ENCODE measurements at places on chromosomes 6 and 20.

DNA sequence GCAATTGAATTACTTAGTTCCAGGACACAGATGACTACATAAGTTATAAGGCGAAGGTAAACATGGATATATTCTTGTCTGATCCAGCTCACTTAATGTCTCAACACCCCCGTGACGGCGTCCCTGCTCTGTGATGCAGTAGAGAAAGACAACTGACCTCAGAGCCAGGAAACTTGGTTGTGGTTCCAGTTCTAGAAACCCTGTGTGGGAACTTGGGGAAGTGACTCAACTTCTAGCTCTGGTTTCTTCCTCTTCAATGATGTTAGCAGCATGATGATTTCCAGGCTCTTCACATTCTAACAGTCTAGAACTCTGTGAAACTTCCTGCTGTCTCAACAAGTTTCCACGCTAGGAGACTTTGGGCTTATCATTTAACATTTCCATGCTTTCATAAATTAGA is 18.4 kb downstream of the LAMA4 start:
- no peak for DNase-seq

GRCh38 chr6:141729146-141729545 is 403.6 kb upstream of the GJE1 start:
- no peak for DNase-seq

GRCh38 chr20:36408219-36408618 is 102.1 kb downstream of the DLGAP4 start:
- DNase-seq = no peak

GRCh38 chr6:129774697-129775447 is 64.9 kb upstream of the ARHGAP18 start:
- DNase-seq = peak; percentile 75

- DNase-seq = no peak
Measured at GRCh38 chr20:49668181-49668877, 45.3 kb downstream of the B4GALT5 start.

DNA sequence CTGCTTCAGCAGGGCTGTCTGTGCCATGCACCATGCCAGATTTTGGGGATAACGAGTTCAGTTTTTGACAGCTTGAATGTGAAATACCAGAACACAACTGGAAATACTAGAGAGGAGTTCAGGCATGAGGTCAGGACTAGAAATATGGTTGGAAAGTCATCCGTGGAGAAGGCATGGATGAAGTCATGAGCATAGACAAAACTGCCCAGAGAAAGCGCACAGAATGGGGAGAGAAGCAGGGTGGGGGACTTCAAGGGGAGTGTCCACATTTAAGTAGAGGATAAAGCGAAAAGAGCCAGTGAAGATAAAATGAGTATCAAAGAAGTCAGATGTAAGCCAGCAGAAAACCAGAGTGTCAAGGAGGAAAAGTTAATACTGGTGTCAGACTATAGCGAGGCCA is 653.4 kb upstream of the ARID1B start:
- DNase-seq = no peak

DNA sequence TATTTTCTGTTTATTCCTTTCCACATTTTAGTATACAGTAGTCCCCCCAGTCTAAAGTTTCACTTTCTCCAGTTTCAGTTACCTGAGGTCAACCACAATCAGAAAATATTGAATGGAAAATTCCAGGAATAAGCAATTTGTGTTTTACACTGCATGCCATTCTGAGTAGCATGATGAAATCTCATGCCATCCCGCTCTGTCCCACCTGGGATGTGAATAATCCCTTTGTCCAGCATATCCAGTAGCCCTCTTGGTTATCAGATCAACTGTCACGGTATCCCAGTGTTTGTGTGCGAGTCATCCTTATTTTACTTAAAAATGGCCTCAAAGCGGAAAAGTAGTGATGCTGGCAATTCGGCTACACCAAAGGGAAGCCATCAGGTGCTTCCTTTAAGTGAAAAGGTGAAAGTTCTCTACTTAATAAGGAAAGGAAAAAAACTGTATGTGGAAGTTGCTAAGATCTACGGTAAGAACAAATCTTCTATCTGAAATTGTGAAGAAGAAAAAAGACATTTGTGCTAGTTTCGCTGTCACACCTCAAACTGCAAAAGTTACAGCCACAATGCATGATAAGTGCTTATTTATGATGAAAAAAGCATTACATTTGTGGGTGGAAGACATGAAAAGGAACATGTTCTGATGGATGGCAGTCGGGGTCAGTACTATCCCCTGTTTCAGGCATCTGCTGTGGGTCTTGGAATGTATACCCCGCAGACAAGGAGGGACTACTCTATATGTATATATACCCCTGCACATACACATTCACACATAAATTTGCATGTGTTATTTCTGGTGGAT is 11.3 kb downstream of the NOX3 start:
- no peak for DNase-seq

GRCh38 chr6:74100719-74101287 is 404.8 kb downstream of the CD109 start:
- no peak for DNase-seq

DNA sequence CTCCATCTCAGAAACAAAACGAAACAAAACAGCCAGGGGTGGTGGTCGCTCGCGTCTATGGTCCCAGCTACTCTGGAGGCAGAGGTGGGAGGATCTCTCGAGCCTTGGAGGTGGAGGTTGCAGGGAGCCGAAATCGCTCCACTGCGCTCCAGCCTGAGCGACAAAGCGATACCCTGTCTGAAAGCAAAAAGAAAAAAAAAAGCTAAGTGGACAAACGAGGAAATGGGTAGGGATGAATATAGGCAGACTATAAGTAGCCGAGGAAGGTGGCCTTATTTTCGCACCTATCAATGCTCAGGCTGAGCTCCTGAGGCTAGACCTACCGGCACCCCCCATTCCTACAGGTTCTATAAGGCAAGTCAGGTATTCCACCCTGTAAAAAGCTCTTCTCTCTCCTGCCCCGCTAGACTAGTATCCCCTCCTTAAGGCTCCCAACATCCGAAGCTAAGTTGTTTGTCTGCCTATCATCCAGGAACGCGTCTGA is 650 bp upstream of the CASP8AP2 start:
- no peak for DNase-seq

DNA sequence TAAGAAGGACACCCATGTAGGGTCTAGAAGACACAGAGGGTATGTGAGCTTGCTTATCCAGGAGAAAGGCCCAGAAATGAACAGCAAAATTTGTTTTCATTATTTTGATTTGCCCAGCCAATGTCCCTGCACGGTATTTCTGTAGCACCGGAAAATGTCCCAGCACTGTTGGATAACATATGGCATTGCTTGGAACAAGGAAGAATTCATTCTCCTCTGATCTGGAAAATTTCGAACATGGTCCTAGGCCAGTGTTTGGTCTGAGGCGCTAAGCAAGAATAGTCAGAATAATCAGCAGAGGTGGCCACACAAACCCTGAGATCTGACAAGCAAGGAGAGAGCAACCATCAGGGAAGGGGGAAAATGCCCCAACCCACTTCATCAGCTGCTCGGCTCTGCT is 26.6 kb downstream of the ROS1 start:
- DNase-seq = no peak

DNA sequence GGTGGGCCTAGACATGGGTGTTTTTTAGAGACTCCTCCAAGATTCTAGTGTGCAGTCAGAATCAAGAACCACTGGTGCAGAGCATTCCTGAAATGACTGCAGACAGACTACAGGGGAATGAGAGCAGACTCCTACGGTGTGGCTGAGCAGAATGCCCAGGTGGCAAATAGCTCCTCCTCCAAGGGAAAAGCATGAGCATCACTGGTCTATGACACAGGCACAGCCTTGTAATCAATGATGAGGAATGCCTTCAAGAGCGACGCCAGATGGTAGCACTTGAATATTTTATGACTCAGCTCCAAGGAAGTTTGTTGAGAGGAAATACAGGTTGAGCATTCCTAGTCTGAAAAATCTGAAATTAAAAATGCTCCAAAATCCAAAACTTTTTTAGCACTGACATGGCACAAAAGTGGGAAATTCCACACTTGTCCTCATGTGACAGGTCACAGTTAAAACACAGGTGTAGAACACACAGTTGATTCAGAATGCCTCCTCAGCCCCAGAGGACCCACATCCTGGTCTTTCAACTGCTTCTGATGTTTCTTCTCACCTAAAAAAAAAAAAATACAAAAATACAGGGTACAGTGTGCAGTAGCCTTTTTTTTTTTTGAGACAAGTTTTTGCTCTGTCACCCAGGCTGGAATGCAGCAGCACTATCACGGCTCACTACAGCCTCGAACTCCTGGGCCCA is 10.6 kb upstream of the FAM8A1 start:
- no peak for DNase-seq

DNA sequence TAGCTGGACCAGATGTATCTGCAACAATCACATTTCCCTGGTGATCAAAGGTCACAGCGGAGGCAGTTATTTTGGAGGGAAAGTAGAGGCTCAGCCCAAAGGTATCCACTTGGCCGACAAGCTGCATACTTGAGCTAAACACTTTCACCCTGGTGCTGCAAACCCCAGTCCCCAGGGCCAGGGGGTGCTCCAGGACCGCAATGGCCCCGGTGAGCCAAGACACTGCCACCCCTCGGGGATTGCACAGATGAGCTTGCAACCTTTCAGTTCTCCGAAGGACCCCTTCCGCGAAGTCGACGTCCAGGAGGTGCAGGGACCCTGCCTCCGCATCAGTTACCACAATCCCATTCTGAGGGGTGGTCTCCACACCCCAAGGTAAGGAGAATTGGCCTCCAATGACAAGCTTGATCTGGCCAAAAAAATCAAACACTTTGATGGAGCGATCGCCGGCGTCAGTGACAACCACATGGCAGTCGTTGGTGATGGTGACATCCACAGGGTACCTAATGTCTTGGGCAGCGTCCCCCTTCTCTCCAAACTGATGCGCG is 823 bp downstream of the NHLRC1 start:
- no peak for DNase-seq

GRCh38 chr6:1437553-1438406 is 48.4 kb downstream of the FOXF2 start:
- DNase-seq = no peak

GRCh38 chr6:33790379-33790778 is 1.4 kb upstream of the LEMD2 start:
- no peak for DNase-seq

- no peak for DNase-seq
Measured at GRCh38 chr20:18669241-18670019, 81.6 kb downstream of the DTD1 start.

GRCh38 chr20:19478320-19478895 is 266.0 kb downstream of the SLC24A3 start:
- no peak for DNase-seq

GRCh38 chr6:105793130-105793529 is 293.0 kb upstream of the PRDM1 start:
- DNase-seq = no peak

DNA sequence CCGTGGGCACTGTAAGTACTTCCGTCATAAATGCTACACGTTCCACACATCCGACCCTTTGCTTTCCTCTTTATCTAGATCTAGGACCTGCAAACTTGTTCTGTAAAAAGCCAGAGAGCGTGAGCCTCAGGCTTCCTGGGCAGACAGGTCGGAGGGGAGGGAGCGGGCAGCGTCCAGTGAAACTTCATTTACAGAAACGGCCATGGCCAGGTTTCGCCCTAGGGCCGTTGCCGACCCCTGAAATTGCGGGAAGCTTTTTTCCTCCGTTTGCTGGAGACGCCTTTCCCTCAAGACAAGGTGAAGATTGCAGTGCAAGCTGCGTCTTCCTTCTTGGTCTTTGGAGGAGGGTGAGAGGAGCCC is 155.4 kb downstream of the DLL1 start:
- DNase-seq = no peak

DNA sequence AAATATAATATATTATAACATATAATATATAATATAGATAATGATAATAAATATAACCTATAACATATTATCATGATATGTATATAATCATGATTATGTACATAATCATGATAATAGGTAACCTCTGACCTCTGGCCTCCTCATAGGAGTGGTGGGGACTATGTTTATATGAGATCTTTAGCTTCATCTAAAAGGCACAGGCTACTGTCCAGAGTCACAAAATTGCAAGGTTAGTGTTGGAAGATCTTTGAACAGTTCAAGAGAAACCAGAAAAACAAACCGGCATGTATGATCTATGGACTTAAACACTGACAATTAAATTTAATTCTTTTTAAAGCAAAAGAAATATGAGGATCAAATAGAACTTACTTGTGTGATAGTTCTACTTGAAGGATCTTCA is 55.7 kb upstream of the TINAG start:
- DNase-seq = no peak

DNA sequence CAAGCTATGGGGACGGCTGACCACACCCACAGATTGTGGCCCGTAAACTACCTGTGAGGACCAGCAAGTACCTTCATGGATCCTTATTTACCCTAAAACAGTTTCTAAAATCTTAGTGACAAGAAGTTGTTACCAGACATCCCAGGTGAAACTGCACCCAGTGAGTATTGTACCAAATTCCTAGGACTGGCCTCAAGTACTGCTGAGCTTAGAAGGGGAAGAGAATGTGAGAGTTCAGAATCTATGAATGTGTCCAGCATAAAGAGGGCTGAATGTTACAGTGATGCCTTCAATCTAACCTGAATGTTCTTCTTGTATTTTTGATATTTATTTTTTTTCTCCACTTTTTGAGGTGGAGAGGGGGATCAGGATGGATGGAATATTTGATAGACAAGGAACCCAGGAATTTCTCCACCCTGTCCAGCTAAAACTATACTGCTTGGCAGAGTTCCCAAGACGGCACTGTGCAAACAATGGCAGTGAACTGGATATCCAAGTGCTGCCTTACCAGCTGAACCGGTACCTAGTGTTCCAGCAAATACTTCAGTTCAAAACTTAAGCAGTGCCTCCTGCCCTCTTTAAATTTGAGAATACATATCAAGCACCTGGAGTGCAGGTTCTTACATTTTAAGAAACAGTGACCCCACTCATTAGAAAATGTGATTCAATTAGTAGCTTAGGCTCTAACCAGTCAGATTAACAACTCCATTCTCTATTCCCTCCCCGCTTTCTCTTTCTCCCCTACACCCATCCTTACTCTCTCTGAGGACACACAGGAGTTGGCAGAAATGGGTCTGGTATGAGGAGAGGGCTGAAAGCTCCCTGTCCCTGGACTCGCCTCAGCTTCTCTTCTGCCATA is 427.3 kb upstream of the FLRT3 start:
- DNase-seq = no peak

DNA sequence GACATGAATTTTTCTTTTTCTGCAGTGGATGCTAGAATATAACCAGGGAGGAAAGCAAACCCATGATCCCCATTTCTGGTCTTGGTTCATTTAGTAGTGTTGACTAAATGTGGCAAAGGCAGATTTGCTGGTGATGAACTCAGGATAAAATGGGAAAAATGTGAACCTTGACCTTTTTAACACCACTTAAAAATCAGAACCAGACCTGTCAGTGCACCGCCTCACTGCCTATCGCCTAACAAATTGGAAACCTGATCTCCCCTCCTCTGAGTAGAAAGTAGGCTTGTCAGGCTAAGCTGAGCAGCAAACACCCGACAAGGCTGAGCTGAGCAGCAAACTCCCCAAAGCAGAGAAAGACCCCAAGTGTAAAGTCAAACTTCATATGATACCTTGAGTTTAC is 254.8 kb downstream of the FOXC1 start:
- DNase-seq = no peak

GRCh38 chr20:53859684-53860083 is 210.7 kb downstream of the BCAS1 start:
- DNase-seq = peak; percentile 87

- no peak for DNase-seq
Measured at GRCh38 chr6:117280922-117281321, 15.6 kb downstream of the VGLL2 start.
